ENCODE measurements at places on chromosomes 12 and 14.

GRCh38 chr12:50192236-50192635 is 25.1 kb upstream of the CERS5 start:
- no peak for DNase-seq

GRCh38 chr12:92105110-92105509 is 40.5 kb downstream of the BTG1 start:
- DNase-seq: no peak

- no peak for DNase-seq
Measured at GRCh38 chr12:65649126-65649525, 175.2 kb upstream of the HMGA2 start.

- DNase-seq: peak; percentile 53
Measured at GRCh38 chr14:39203659-39204606, 28.9 kb downstream of the PNN start.

DNA sequence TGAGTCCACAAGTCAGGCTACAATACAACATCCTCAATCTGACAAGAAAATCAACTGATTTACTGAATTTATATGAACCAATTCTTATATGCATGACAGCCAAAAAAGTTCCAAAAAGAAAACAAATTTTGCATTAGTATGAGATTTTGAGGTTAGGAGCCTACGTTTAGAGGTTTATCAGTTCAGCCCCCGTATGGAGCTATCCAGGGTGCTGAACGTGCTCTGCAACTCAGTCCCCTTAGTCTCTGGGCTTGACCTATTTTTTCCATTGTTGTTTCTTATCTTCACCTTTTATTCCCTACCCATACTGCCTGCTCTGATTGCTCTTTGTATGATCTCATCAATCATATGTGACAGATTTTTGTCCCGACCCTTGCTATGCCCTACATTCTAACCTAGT is 693.0 kb downstream of the NRXN3 start:
- DNase-seq: peak; percentile 58

DNA sequence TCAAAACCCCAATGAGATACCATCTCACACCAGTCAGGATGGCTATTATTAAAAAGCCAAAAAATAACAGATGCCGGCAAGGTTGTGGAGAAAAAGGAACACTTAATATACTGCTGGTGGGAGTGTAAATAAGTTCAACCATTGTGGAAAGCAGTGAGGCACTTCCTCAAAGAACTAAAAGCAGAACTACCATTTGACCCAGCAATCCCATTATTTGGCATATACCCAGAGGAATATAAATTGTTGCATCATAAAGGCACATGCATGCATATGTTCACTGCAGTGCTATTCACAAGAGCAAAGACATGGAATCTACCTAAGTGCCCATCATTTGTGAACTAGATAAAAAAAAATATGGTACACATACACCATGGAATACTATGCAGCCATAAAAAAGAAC is 59.9 kb downstream of the MGST1 start:
- no peak for DNase-seq

GRCh38 chr14:39991041-39991440 is 558.8 kb upstream of the FBXO33 start:
- DNase-seq: no peak

GRCh38 chr14:31578266-31578665 is 17.1 kb downstream of the NUBPL start:
- no peak for DNase-seq

- peak; percentile 97 for DNase-seq
Measured at GRCh38 chr12:125183187-125184067, 118.2 kb downstream of the AACS start.

DNA sequence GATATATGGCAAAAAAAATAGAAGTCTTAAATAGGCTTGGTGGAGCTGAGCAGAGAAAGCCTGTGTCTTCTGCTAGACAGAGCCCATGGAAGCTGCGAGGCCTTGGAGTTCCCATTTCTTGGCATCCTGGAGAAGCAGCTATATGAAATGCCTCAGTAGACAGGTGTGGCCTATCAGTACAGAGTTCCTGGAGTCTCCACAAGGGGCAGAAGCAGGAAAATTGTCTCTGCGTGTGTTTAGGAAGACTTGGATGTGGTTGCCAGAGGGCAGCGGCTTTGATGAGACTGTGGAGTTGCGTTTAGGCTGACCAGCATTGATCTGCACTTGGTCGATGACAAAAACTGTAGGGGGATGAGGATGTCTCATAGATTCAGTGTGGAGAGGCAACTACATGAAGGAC is 334.5 kb upstream of the SEL1L start:
- DNase-seq: no peak
